ENCODE measurements at places on chromosomes 5 and 9.
A peak's percentile ranks its signal among the peaks of the same experiment; 100 is the strongest.

DNA sequence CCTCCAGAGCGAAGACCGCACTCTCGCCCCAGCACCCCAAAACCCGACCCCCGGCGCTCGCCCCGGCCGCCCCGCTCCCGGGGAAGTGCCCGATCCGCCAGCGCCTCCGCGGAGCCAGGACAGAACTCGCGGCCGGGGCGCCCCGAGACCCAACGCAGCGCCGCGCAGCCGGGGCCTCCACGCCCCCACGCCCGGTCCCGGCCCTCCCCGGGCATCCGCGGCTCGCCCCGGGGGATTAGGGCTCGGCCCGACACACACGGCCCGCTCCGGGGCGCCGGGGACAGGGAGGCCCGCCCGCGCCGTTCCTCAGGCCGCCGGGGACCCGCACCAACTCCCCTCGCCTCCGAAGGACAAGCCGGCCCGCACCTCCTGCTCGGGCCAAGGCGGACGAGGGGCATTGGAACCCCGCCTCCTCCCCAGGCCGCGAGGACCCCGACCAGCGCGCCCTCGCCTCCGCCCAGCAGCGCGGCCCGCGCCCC lies 544 bp downstream of the FNBP1 start:
- no peak for DNase-seq

- DNase-seq: no peak
These were observed 313.2 kb downstream of the TRIM32 start for GRCh38 chr9:117000196-117000723.

GRCh38 chr5:98483301-98483685 lies 290.2 kb upstream of the RGMB start:
- DNase-seq: no peak

- no peak for DNase-seq
These were observed 862.2 kb downstream of the DTWD2 start for GRCh38 chr5:118126159-118126558.

- DNase-seq: no peak
These were observed 68.0 kb upstream of the FANCC start for GRCh38 chr9:95385521-95385920.

DNA sequence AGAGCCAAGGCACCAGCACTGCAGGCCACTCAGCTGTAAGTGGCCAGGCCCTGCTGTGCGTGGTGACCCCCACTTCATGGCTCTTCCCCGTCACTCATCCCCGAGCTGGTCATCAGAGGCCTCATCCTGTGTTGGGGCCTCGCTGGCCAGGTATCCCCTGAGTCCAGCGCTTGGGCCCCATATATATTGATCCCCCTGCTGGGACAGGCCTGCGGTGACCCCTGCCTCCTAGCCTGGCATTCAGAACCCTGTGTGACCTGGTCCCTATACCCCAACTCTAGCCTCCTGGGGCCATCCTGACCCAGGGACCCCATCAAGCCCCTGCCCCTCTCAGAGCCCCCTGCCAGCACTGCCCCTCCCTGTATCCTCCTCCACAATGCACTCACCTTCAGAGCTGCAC lies 12.7 kb downstream of the GBGT1 start:
- DNase-seq: no peak

DNA sequence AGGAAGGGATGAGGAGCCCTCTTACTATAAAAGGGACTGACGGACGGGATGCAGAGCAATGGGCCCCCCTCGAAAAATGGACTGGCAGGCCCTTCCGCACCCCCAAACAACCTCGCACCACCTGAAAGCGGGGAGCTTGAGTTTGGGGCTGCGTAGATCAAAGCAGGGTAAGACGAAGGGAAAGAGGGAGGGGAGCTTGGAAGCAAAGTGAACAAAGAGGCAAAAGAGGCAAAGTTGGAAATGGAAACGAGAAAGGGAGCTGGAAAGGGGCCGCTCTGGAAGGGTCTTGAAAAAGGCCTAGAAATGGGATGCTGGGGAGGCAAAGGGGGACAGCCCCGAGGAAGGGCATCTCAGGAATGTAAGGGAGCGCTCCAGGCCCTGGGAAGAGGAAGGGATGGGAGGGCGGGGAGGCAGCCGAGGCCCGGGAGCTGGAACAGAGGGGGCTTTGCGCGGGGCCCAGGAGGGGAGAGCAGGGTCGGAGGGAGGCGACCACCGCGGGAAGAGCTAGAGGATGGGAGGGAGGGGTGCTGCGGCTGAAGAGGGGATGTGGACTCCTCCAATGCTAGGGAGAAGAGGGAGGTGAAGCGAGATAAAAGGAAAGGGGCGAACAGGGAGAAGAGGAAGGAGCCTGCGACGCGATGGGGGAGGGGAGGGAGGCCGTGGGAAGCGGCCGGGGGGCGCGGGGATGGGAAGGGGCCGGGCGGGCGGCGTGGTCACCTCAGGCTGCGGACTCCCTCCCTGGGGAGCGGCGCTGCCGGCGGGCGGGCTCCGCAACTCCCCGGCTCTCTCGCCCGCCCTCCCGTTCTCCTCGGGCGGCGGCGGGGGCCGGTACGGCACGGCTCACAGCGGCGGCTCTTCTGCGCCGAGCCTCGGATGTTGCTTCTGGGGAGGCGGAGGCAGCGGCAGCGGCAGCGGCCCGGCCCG lies 577 bp downstream of the RNF145 start:
- peak; percentile 16 for DNase-seq

- DNase-seq: no peak
These were observed 46.3 kb downstream of the TNFAIP8 start for GRCh38 chr5:119402081-119402480.

DNA sequence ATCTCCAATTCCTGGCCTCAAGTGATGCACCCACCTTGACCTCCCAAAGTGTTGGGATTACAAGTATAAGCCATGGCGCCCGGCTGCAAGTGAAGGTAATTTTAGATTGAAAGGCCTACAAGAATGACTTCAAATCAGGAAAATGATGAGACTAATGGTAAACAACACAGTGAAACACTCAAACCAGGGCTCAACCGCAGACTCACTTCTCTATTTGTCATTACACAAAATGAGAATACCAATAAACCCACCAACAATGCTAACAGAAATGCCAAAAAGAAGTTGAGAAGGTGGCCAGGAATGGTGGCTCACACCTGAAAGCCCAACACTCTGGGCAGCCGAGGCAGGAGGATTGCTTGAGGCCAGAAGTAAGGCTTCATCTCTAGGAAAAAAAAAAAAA lies 92.1 kb downstream of the UBAP2 start:
- no peak for DNase-seq

GRCh38 chr9:7164440-7165330 lies 406.9 kb downstream of the KDM4C start:
- no peak for DNase-seq

- no peak for DNase-seq
These were observed at the start of gene RGS3 for GRCh38 chr9:113463418-113464285. RGS3 (plus strand) TSS chr9:113463727; CDS start chr9:113463803, 76 bp downstream.

DNA sequence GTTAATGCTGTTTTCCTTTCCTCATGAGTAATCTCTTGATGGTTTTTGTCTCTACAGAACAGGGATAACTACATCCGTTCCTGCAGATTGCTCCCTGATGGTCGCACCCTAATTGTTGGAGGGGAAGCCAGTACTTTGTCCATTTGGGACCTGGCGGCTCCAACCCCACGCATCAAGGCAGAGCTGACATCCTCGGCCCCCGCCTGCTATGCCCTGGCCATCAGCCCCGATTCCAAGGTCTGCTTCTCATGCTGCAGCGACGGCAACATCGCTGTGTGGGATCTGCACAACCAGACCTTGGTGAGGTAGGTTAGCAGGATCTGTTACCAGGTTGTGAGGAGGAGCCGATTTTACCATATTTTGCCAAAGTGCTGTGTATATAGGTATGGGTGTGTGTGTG lies 148.2 kb downstream of the TLE4 start:
- DNase-seq: no peak

GRCh38 chr9:114806526-114806900 lies 674 bp upstream of the TNFSF15 start:
- DNase-seq: no peak

DNA sequence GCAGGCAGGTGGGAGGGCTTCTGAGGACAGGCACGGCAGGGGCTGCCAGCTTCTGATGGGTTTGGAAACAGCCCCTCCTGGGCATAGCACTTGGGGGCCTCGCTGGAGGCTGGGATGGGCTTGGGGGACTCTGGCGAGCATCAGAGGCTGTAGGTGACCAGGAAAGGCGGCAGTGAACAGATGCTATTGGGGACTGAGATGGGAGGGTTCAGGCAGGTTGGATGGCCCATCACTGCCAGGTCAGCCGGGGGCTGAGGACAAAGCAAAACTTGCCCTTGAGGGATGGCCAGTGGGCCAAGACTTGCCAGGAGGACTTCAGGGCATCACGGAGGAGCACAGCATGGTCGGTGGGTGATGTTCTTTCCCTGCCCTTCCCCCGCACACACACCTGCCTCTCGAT lies 6.7 kb downstream of the AIF1L start:
- no peak for DNase-seq

DNA sequence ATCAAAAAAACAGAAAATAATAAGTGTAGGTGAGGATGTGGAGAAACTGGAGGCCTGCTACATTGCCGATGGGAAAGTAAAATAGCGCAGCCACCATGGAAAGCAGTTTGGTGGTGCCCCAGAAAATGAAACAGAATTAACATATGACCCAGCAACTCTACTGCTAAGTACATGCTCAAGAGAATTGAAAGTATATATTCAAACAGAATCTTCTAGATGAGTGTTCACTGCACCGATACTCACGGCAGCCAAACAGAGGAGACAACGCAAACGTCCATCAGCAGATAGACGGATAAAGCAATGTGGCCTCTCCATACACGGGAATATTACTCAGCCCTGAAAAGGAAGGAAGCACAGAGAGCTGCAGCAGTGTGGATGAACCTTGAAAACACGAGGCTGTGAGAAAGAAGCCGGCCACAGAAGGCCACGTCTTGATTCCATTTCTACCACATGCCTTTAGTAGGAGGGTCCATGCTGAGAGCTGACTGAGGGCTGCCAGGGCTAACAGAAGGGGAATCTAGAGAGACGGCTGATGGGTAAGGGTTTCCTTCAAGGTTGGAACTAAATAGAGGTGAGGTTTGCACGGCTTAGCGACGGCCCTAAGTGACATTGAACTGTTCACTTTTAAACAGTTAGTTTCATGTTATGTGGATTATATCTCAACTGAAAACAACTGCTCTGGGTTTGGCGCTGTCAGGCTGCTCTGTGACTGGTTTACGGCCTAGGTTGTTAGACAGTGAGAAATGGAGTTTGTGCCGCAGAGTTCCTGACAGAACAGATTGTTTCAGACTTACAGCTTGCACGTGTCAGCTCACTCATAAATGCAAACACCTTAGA lies 29.8 kb downstream of the AHRR start:
- DNase-seq: no peak

GRCh38 chr9:108743901-108744371 lies 111.8 kb downstream of the ACTL7B start:
- no peak for DNase-seq

DNA sequence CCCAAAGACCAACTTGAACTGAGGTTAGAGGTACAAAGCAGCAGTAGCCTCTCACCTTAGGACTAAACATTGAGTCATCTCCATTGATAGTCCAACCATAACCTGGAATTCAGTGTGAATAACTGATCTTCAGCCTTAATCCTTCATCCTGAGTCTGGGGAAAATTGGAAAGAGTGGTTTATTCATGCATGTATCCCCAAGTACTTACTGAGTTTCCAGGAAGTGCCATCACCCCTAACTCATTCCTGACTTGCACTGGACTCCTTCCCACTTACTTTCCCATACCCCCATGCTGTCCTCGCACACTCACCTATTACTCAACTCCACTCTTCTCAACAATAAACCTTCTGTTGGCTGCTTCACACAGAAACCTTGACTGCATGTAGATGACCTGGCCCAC lies 161.4 kb upstream of the ZNF462 start:
- DNase-seq: no peak

GRCh38 chr9:128335161-128335560 lies 5.2 kb upstream of the SLC27A4 start:
- no peak for DNase-seq

- no peak for DNase-seq
These were observed 212.8 kb downstream of the NXNL2 start for GRCh38 chr9:88747768-88748167.

DNA sequence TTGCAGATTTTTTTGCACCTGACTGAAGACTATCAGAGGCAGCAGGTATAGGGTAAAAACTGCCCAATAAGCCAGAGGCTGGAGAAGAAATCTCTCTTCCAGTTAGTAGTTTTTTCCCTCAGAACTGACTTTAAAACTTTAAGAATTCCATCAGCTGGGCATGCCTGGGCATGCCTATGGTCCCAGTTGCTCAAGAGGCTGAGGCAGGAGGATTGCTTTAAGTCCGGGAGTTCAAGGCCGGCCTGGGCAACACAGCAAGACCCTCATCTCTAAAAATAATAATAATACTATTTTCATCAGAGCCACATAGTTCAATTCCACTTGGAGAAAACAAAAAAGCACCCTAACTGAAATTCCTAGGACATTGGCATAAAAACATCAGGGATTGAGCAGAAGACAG lies 30.3 kb downstream of the SUSD1 start:
- no peak for DNase-seq

GRCh38 chr5:101517795-101518194 lies 614.7 kb upstream of the ST8SIA4 start:
- no peak for DNase-seq

DNA sequence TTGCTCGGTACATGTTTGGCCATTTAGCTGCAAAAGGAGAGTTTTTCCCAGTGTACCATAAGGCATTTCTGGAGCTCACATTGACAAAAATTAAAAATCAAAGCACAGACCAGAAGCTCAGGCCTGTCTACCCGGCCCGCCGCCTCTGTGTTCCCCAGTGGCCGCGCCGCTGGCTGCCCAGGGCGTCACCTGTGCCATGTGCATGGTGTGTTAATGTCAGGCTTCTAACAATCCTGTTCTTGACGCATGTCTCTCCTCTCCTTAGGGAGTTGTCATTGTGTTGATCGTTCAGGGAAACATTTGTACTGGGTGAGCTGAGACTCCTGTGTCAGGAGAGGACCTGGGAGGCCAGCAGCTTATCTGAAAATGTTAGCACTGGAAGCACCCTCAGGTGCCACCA lies 9.6 kb upstream of the NTNG2 start:
- DNase-seq: no peak

- DNase-seq: no peak
These were observed 27.4 kb downstream of the LNPEP start for GRCh38 chr5:96963267-96963666.

GRCh38 chr9:76573905-76574760 lies 115.2 kb downstream of the GCNT1 start:
- DNase-seq: no peak

GRCh38 chr5:147484708-147485020 lies 25.2 kb downstream of the DPYSL3 start:
- DNase-seq: no peak

DNA sequence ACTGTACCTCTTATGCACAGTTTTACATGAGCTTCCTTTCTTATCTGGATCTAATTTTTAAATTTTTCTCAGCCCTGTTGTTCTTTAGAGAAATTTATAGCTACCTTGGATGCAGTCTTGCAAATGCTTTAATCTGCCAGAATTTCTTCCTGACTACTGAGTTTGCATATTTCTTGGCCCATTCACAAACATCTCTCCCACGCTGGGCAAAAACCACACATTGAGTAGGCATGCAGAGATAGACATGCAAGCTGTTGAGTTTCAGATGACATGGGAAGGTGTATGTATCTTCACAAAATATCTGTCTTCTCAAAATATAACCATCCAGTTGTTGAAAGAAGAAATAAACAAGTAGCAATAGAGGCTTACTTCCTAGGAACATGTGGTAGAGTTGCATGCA lies 101.2 kb downstream of the PARP8 start:
- no peak for DNase-seq

All from GM12892 (cell line).